Endodermal cell (in vitro differentiated cells): ENCODE measurements at places on chromosomes 16 and 17. TPM values are rescaled to one million over a fixed set of nuclear protein-coding genes. Genes with fewer than 3 reads are reported as not detected.

HASPIN gene
- total RNA-seq: 14.7 and 15.3 TPM in 2 replicates

RNF112 gene
- 0.88 and 1.9 TPM in 2 replicates for total RNA-seq

ZNF750 gene
- not detected in 2 replicates for total RNA-seq

NMRAL1 gene
- 53.1 and 56.9 TPM in 2 replicates for total RNA-seq

SCIMP gene
- total RNA-seq: not detected in 2 replicates

SHISA6 gene
- total RNA-seq: 4.0 to 7.3 TPM (median 6.7 TPM) in 3 replicates

P2RX5 gene
- total RNA-seq: 0.57 and 0.86 TPM in 2 replicates

SEPTIN12 gene
- 0.40 TPM in 1 of 2 replicates, not detected in the other for total RNA-seq

GRCh38 chr17:61878520-61878919, 15.2 kb upstream of the BRIP1 start:
- no peak for DNase-seq

DNA sequence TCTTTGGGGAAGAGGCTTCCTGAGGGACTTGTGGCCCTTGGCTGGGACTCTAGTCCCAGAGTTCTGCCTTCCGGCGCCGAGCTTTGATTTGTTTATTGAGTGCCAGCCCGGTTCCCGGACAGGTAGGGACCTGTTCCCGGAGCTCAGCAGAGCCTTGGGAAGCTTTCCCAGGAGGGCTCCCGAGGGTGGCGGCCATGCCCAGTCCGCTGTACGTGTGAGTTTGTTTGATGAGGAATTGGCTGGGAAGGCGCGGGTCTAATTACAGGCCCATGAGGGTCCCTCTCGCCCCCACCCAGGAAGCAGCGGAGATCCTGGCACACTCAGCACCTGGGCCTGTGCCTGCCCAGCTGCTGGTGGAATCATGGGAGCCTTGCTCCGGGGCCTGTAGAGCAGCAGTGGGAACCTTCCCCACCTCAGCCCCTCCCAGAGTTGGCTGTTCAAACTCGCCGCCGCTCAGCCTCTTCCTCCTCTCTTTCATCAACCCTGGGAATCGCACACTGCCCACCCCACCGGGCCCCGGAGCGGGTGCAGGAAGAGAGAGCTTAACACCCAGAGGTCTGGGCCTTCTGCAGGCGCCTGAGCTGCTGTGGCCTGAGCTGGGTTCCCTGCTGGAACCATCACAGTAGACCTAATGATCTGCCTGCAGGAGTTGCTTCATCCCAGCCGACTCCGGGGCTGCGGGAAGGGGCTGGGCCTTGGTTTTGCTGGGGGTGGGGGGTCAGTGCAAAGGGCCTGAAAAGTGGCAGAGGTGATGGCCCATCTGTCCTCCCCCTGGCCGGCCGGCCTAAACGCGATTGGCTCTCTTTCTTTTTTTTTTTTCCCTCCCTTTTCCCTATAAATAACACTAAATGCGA, 313.7 kb downstream of the SEC14L1 start:
- peak; percentile 87 for DNase-seq

GRCh38 chr16:84513123-84513522, 8.7 kb upstream of the MEAK7 start:
- DNase-seq: no peak

DNA sequence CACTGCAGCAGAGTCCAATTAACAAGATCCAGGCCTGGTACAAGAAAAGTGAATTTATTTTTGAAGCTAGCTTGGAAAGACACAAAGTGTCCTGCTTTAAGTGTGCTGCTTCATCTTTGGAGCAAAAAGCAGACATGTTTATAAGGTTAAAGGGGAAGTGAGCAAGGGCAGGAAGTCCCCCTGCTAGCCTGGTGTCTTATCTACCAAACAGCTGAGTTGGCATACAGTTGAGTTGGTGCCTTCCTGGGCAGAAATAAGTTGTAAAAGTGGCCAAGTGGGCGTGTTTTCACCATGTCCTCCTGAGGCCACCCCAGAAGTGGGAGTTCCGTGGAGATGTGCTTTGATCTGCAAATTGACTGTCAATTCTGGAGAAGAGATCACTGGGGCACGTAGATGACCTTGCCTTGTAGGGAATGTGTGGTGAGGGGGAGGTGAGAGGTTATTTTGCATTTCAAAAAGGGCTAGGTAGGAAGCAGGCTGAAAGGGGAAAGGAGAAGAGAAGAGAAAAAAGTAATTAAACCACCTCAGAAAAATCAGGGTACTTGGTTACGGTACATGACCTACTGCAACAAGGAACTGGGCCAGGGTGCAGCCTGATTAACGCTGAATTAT, 38.3 kb upstream of the HSBP1 start:
- DNase-seq: peak; percentile 72

DNA sequence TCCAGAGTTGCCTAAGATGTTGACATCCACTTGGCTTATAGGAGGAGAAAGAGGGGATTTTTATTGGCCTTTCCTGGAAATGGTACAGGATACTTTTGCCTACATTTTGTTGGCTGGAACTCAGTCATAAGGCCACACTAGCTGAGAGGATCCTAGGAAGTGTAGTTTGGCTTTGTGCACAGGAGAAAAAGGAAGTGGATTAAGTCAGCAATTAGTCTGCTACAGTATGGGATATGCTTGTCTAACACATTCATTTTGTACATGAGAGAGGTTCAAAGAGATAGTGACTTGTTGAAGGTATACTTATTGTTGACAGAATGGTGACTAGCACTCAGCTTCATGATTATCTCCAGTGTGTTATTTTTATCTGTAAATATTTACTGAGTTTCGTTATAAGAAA, 10.3 kb downstream of the UTP18 start:
- DNase-seq: no peak

GRCh38 chr16:87266846-87267245, 50.3 kb downstream of the C16orf95 start:
- no peak for DNase-seq

- no peak for DNase-seq
Observed at GRCh38 chr17:69809331-69809730, 265.7 kb upstream of the KCNJ16 start.

DNA sequence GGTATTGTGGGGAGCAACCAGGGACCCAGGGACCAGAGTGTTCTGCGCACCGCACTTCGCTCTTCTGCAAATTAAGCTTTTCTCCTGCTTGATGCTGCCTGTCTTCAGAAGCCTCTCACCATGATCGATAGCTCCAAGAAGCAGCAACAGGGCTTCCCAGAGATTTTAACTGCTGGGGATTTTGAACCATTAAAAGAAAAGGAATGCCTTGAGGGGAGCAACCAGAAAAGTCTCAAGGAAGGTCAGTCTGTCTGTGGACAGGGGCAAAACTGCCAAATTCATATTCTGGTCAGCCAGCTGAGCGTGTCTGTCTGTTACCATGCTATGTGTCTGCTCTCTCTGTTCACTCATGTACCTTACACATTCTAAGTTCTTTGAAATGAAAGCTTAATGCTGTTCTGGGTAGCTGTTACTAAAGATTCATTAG, 115.7 kb downstream of the MRTFB start:
- DNase-seq: no peak

- no peak for DNase-seq
Observed at GRCh38 chr17:17548044-17548443, 43.5 kb downstream of the PEMT start.

DNA sequence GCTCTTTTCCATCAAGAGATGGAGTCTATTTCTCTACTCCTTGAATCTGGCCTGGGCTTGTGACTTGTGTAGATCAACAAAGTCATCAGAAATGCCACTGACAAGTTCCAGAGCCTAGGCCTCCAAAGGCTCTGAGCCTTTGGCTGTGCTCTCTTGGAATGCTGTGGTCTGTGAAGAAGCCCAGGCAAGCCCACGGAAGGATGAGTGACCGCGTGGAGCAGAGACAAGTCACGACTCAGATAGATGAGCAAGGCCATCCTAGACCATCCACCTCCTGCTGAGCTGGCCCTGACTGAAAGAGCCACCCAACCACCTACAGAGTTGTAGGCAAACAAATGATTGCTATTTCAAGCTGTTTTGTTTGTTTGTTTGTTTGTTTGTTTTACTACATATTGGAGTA, 11.6 kb upstream of the ICAM2 start:
- peak; percentile 54 for DNase-seq

DNA sequence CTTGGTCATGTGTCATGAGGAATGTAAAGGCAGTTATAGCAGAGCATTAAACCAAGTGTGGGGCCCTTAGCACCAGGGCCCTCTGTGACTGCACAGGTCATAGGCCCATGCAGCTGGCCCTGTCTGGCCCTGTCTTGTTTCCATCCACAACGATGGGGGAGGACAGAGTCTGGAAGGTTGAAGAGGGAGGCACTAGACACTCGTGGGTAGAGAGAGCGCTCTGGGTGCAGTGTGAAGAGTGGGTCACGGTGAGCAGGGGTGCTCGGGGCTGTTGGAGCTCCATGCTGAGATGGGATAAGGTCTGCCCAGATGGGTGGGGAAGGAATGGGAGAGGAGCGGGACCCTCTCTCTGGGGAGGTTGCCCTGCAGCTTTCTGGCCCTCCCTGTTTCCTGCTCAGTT, 12.8 kb upstream of the KSR1 start:
- no peak for DNase-seq

DNA sequence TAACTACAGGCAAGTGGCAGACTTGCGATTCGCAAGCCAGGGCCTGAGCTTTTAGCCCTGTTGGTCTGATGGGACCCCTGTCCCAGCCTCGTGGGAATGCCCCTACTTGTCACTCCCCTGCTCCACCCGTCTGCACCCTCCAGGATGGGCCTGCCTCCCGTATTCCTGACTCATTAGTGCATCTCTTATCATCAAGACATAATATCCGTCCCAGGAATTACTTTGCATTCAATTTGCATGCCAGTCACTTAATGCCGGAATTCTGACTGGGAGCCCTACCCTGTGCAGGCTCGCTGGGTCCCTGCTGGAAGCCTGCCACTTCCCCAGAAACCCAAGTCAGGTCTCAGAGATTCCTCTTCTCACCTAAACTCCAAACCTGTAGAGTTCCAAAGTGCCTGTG, 3.3 kb downstream of the PRSS53 start:
- DNase-seq: no peak

GRCh38 chr17:78248051-78248914, 16.9 kb downstream of the TMEM235 start:
- DNase-seq: no peak

DNA sequence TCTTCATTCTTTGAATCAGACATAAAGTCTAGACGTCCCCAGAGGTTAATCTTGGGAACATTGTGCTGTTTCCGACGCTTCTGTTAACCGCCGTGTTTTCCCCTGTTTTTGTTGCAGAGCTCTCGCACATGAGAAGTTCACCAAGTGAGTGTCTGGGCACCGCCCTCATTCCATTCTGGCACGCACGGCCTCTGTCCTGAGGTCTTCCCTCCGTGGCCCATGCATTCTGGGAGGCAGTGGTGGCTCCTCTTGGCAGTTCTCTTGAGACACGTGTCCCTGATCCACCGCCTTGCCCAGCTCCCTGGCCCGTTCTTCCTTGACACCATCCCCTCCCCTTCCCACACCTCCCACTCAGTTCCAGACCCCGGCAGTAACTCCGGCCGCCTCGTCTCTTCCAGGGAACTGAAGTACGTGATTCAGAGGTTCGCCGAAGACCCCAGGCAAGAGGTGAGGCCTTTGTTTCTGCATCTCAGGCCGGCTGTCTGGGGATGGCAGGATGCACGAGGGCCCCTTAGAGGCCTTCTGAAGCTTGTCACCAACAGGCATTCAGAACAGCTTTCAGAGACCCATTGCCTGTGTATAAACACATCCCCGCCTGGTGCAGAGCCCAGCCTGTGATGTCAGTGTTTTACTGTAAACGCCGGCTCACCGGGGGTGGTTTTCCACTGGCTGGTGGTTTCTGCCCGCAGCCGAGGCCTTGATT, 85.9 kb upstream of the PLCG2 start:
- DNase-seq: no peak

DNA sequence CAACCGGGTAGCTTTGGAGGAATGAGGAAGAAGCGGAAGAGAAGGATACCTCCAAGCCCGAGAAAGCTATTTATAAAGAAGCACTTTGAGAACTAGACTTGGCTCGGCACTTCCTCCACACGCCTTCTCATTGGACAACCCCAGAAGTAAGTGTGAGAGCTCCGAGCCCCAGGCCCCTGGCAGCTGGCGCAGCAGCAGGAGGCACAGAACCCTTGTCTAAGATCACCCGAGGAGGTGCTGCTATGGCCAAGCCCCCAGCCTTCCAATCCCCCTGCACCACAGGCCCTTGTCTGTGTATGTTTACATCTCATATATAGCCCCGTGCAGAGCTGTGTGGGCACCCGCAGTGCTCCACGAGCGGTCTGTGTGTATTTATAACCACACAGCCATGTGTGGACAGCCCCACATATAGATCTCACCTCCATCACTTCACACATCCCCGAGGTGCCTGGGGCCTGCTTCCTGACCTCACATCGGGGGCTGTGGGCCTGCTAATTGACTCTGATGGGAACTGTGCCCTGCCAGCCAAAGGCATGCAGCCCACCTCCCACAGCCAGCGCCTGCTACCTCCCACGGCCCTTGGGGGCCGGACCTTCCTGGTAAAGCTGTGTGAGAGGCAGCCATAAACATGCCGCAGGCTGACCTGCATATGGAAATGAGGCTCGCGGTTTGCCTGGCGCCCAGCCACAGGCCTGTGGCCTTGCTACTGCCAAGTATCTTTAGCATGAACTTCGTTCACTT, 96.1 kb downstream of the C17orf67 start:
- DNase-seq: peak; percentile 70

- peak; percentile 63 for DNase-seq
Observed at GRCh38 chr16:683396-684070, 601 bp downstream of the JMJD8 start.

- peak; percentile 43 for DNase-seq
Observed at GRCh38 chr17:40348562-40349476, 15.7 kb downstream of the GJD3 start.

DNA sequence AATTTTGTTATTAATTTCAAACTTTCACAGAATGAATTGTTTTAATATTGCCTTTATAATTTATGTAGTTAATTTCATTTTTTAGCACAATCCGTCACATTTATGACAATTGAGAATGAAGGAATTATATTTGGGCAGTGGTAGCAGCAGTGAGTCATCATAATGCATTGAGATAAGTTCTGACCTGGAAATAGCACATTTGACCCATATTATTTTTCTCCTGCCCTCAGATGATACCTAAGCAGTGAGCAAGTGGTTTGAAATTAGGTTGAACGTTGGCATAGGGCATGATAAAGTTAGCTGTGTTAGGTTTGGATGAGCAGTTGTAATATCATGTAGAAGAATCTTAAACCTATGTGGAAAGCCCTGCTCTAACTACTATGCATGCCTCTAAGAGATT, 1431.3 kb upstream of the CDH8 start:
- no peak for DNase-seq

DNA sequence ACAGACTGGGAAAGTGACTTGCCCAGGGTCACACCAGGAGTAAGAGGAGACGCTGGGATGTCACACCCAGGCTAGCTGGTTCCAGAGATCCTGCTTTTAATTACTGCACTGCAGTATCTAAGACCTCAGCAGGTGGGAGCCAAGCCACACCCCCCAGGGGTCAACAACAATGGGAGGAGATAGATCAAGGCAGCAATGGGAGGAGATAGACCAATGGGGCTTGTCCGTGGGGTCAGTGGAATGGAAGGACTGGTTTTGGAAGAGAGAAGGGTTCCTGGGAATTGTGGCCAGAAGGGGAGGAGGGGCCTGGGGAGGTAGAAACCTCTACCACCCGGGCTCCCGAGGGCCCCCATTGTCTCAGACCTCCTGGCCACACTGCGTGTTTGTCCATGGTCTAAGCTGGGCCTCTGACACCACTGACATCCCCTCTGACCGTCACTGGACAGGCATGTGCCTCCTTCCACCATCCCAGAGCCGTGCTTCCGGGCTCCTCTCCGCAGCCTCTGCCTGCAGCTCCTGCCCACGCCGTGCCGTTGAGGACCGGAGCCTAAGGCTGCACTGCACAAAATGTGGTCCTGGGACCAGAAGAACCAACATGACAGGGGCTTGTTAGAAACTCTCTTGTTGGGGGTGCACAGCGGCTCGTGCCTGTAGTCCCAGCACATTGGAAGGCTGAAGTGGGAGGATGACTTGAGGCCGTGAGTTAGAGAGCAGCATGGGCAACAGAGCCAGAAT, 69.8 kb upstream of the RPH3AL start:
- peak; percentile 82 for DNase-seq
